ENCODE measurements at places on chromosomes 1 and 21.

DNA sequence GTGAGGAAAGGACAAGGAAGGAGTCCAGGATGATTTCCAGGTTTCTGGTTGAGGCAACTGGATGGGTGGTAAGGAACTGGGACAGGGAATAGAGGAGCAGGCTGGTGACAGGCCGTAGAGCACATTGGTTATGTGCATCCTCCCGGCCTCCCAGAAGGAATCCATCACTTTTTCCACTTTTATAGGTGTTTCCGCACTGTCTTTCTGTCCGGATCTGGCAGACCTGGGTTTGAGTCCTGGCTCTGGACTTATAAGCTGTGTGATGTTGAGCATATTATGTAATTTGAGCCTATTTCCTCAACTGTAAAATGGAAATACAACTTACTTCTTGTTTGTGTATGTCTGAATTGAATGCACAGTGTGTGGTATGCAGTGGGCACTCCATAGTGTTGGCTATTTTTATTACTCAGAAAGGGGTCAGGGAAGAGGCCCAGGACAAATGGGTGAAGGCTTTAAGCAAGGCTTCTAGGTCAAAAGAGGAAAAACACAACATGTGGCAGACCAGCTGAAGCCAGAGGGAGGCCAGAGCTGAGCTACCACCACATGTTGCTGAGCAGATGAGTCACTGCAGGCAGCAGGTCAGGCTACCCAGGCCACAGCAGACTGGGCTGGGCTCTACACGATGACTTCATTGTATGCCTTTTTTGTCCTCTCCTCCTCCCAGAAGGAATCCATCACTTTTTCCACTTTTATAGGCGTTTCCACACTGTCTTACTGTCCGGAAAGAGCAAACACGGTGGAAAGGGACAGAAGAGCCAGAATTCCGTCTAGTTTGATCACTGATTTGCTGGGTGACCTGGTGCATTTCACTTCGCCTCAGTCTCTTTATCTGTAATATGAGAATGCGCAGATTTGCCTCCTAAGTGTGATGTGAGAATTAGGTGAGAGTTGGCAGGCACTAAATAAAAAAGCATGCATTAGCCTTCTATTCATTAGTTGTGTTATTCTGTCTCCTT, 791 bp upstream of the MAST2 start:
- DNase-seq: no peak

GRCh38 chr1:28449904-28450303, 55.9 kb upstream of the RCC1 start:
- no peak for DNase-seq

DNA sequence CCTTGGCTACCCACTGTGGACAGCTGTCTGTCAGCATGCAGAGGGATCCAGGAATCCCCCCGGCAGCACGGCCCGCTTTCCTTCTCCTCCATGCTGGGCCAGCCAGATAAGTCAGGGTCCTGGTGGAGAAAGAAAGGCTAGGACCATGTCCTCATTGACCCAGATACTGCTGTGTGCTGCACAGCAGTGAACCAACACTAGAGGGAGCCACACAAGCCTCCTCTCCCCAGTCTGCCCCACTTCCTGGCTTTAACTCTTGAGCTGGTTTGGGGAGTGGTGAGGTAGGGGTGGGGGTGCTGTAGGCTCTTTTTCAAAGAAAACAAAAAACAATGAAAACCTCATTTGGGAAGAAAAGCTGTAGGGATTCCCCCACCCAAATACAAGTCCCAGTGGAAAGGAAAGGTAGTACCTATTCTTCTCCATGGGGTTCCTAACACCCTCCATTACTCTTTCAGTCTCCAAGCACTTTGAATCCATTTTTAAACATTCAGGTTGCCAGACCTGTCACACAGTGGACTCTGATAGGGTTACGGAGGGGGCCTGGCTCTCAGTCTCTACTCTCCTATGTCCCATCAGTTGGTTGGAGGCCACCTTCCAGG, 84.9 kb upstream of the CD1D start:
- DNase-seq: no peak

GRCh38 chr1:174206148-174206836, 47.0 kb downstream of the RABGAP1L start:
- DNase-seq: peak; percentile 87

- DNase-seq: no peak
Observed at GRCh38 chr1:222759451-222760035, 22.5 kb downstream of the FAM177B start.

DNA sequence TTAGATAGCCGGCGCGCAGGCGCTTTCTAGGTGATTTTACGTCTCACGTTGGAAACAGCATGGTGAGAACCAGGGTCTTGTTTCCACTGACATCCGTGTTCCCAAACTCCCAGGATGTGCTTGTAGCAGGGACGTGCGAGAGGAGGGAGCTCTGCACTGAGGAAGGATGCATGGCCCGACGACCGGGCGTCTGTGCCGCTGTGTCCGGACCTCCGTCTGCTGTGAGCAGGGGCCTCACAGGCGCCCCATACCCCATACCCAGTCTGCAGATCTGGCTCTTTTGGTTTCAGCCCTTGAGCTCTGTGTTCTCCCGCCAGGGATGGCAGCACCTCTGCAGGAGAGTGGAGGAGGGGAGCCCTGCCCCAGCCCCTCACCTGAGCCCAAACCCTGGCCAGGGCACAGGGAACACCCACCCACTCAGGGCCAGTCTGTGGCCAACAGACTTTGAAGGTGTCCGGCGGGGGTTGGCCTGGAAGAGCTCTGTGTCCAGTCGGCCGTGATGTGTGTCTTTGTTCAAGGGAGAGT, 67.2 kb upstream of the COL6A1 start:
- no peak for DNase-seq

GRCh38 chr1:182404781-182405180, 4.3 kb upstream of the TEDDM1 start:
- DNase-seq: no peak

GRCh38 chr1:177246710-177247580, 76.2 kb downstream of the BRINP2 start:
- no peak for DNase-seq

- DNase-seq: no peak
Observed at GRCh38 chr1:183696981-183697380, 43.9 kb upstream of the APOBEC4 start.

GRCh38 chr1:205074084-205074483, 10.2 kb downstream of the TMEM81 start:
- no peak for DNase-seq

GRCh38 chr1:245180496-245181157, 25.8 kb downstream of the KIF26B start:
- DNase-seq: no peak

- no peak for DNase-seq
Observed at GRCh38 chr1:18329469-18330253, 151.1 kb upstream of the KLHDC7A start.

GRCh38 chr1:2151911-2152310, 42.7 kb downstream of the FAAP20 start:
- no peak for DNase-seq

DNA sequence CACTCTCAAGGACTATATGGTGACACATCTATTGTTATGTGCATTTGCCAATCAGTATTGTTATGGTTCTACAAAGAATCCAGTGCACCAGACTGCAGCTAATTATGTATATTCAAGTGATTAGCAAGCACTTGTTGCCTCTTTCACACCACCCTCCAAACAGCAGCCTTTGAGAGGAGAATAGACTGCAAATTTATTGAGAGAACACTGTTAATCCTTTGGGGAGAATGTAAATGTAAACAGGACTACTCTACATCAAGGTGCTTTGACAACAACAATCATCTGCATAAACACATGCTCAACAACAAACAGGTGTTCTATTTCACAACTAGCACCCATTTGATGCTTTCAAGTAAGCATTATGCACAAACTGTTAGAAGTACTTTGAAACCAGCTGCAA, 117.4 kb downstream of the AKT3 start:
- DNase-seq: no peak

DNA sequence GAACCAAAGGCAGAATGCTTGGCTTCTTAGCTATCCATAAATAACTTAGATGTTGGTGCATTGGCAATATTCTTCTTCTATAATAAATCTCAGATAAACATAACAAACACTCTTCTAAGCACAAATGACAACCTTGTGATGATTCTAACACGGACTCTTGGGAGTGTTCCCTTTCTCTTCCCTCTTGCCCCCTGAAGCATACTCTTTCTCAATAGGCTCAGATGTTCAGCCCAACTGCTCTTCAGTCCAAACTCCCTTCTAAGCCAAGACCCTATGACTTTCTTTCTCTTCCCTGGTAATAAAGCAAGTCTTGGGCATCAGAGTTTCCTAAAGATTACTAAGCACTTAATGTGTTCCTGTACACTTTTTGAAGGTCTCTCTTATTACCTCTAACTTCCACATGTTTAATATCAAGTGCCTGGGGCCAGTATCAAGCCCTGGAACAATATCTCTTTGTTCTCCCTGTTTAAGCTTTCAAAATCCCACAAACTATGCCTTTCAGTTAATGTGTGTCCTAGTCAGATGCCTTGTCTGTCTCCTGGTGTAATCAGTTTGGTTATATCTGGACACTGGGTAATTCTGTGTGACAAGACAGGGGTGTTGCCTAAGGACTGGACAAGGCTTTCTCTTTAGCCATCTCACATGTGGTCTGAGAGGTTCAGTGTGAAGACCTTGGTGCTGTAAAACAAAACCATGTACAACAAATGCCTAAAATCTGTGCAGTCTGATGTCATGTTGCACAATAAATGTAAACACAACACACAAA, 92.9 kb upstream of the IVNS1ABP start:
- DNase-seq: no peak

GRCh38 chr1:51997974-51998382, 7.5 kb upstream of the RAB3B start:
- DNase-seq: no peak

DNA sequence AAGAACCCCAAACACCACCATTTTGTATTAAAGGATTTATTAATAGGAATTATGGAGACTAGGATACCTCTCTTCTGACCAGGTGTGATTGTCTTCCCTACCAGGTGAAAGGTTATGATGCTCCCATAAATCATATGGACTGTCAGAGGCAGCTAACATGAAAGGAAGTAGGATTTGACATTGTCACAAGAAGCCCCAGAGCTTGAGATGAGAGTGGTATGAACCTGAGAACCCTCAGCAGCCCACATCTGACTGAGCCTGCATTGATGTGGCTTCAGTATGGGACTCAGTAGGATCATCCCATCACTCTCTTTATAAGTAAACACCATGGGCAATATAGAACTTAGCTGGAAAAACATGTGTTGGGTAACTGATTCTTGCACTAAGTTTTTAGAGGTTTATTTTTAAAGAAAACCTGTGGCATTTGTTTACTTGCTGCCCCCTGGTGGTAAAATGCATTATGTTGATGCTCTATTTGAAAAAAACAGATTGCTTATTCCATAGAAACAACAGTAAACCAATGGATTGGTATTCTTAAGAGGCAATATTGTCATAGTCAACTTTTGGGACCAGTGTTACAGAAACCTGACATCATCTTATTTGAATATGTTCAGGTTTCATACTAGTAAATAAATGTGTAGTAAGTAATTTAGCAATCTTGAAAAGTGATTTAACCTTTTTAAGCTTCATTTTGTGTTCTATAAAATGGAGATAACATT, 16.6 kb upstream of the CACYBP start:
- DNase-seq: no peak

- no peak for DNase-seq
Observed at GRCh38 chr1:180982422-180982821, 40.2 kb downstream of the STX6 start.

GRCh38 chr1:41856944-41857285, 61.8 kb downstream of the HIVEP3 start:
- DNase-seq: no peak

DNA sequence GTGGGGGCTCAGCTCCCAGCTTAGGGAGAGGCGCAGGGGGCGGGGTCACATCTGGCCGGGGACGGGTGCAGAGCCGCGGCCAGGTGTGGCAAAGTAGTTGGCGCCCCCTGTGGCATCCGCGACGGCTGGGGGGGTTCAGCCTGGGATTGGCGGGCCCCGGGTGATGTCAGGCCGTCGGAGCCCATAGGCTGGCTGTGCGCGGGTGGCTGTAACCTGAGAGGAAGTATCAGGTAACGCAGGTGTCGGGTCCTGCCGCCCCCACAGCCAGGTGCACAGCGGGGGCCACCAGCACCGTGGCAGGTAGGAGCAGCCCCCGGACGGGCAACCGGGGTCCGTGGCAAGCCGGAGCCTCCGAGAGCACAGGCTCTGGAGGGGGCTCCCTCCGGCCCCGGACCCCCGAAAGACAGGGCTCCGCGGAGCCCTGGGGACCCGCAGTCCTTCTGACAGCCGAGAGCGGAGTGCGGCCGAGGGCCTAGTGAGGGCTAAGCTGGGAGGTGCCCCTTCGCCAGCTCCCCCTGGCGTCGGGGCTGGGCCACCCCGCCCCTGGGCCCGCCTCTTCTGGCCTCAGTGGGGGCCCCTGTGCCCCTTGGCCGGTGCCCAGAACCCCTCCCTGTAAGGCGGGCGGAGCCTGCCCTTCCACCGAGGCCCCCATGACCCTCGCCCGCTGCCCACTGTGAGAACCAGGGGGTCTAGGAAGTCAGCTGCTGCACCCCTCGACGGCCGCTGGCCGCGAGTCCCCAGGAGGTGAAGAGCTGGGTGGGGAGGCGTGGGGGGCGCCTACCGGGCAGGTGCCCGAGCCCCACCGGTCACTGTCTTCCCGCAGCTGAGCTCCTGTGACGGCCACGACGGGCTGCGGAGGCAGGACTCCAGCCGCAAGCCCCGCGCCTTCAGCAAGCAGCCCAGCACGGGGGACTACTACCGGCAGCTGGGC, 17.9 kb downstream of the TNFRSF25 start:
- DNase-seq: no peak

DNA sequence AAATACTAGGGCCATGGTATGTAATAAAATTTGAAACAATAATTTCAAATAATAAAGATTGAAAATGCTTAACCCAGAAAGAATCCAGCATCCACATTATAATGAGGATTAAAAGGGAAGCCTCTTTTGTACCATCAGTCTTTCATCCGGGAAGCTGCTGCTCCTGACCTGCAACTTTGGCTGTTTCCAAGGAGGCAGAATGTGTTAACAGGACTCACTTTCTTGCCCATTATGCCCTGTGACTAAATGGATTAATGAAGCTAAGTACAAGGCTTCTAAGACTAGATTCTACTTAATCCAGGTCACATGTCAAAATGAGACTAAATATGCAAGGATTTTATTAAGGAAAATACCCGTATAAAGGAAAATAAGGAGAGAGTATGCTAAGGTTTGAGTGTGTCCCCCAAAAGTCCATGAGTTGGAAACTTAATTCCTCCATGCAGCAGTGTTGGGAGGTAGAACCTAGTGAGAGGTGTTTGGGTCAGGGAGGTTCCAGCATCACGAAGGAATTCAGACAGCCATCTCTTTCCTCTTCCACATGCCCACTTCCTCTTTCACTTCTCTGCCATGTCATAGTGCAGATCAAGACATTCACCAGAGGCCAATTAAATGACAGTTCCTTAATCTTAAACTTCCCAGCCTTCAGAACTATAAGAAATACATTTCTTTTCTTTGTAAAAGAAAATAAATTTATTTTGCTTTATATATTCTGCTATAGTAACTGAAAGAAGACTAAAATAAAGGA, 27.7 kb downstream of the FMO2 start:
- no peak for DNase-seq

DNA sequence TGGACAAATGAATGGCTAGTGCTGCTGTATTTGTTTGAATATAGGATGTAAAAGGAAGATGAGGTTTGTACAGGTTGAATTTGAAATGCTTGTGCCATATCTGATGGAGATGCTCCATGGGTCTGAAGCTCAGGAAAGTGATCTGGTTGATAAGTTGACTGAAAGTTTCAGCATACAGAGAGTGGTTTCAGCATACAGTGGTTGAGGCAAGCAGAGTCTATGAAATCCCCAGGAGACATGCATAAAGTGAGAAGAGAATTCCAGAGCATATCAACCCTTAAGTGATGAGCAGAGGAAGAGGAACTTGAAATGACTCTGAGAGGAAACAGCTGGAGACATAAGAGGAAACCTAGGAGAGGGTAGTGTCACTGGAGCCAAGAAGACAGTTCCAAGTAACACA, 21.7 kb downstream of the TCHHL1 start:
- no peak for DNase-seq
